Fibroblast of mammary gland (primary cell): ENCODE measurements at places on chromosomes 4 and X.

DNA sequence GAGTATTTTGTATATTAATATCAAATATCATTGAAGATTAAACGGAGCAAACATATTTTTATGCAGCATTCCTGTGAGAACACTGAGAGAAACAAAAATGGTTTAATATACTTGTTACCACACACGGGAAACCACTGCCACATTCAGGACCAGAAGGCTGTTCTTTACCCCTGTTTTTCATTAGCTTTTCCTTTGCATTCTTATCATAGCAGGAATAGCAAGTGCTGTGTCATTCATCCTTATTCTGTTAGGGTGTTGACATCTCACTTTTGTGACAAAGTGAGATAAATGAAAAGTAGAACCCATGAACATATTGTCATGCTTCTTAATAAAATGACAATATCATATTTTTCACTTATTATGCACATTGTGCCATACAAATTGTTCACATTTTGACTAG is 212.4 kb upstream of the NDST4 start:
- DNase-seq = no peak

- DNase-seq = no peak
Measured at GRCh38 chrX:120653000-120653399, 23.1 kb upstream of the C1GALT1C1 start.

GRCh38 chr4:141037446-141037845 is 95.8 kb downstream of the RNF150 start:
- DNase-seq = no peak

- DNase-seq = no peak
Measured at GRCh38 chr4:88062843-88063242, 55.4 kb downstream of the PKD2 start.

DNA sequence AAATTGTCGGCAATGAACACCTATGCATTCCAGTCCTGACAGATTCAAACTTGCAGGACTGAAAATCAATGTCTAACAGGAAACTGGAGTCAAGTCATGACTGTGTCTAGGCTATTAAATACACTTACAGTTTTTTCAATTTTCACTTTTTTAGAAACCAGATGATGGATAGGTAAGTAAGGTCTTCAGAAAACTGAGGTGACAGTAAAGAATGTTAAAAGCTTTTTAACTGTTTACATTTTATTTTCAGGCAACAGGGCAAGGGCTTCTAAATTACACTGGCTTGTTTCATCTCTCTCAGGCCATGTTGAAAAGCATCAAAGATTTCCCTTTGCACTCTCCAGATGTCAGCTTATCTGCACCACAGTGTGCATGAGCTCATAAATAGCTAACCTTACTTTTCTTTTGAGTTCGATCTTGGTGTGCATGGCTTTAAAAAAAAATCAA is 65.2 kb downstream of the SEC24D start:
- DNase-seq = no peak

DNA sequence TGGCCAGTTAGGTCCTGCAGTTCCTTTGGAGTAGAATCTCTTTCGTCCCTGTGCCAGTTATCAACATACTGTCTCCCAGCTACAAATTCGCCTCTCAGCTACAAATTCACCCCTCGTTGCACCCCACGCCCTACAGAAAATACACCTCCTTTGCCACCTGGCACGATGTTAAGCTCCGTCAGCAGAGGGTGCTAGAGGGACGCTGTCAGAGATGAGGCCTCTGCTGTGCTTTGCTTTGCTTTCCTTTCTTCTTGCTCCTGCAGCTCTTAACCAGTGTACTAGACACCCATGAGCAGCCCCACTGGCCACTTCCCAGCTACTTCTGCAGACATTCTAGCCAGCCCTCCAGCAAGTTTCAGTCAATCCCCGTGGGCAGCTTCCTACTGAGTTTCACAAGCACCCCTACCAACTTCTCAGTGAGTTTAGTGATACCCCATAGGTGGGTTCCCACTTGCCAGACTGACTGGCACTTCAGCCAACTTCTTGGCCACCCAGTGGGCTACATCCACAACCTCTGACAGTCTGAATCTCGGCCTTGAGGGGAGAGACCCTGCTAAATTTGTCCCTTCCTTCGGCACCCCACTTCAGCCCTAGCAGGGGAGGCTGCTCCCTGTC is 21.8 kb downstream of the HAUS3 start:
- DNase-seq = peak; percentile 64

DNA sequence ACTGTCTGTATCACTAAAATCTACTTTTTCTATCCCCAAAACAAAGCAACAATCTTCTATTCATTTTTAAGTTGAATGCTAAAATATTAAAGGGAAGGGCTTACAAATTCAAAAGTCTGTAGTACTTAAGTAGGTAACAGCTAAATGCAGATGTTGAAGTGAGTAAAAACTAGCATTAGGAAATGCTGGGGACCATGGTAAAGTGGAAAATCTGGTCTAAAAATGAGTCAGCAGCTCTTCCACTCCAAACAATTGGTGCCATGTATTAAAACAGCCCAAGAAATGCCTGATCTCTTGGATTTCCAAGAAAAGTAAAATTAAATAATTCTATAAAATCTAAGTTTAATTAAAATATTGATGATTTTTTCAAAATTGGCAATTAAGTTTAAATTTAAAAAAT is 73.3 kb upstream of the PPP3CA start:
- peak; percentile 16 for DNase-seq

DNA sequence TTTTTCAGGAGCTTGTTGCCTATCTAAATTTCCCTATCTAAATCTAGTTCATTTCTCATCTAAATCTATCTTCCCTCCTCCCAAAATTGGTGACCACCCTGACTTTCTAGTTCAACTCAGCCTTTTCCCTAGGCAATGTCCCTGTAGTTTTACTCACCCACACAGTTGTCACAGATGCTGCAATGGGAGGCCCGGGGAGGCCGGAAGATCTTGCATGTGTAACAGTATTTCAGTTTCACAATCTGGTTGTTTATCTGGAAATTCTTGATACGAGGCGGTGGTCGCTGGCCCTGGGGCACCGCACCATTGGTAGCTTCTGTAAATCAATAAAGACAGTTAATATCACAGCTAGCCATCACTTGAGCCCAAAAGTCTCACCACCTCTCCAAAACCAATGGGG is 20.2 kb downstream of the ZDHHC9 start:
- no peak for DNase-seq

DNA sequence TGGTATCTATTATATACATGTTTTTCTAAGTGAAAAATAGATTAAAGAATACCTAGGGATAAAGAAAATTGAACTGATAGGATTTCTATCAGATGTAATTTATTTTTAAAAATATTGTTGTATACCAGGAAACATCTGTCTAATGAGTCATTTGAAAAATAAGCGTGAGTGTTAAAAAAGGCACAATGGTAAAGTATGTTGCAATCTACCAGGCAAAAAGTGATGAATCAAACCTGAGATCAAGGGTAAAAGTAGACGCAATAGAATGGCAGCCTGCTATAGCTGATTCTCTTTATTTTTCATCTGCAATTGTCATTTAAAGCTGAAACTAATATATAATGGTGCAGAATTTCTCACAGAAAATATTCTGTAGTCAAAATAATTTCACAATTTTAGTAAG is 1119.6 kb downstream of the PCDH18 start:
- peak; percentile 40 for DNase-seq

- DNase-seq = no peak
Measured at GRCh38 chr4:67892253-67892652, 8.5 kb upstream of the TMPRSS11D start.

- DNase-seq = no peak
Measured at GRCh38 chrX:4588056-4588455, 874.6 kb upstream of the PRKX start.

DNA sequence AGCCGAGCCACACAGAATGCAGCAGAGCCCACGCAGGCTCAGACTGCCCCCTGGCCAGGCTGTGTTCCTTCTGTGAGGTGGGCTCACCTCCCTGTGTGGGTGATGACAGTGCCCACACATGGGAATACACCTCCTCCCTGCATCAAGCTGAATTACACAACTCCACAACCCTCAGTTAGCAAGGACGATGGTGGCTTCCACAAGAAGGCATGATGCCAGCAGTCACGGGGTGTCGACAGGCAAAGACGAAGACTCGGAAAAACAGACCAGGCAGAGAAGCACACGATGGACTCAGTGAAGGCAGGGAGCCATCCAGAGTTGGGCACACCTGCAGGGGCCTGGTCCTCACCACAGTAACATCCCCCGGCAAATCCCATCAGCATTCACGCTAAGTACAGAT is 12.1 kb downstream of the LETM1 start:
- peak; percentile 76 for DNase-seq

DNA sequence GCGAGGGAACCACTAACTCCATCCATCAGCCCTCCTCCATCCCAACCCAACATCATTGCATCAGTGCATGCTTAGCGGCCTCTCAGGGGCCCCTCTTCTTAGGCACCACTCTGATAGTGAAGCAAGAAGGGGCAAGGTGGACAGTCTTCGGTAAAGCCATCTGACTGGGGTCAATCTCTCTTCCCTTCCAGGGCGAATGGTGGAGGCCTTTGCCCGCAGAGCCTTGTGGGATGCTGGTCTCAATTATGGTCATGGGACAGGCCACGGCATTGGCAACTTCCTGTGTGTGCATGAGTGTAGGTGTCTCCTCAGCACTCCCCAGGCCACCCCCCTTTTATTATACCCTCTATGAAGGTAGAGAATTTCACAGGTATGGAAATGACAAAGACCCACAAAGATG is 18.8 kb upstream of the SASH3 start:
- DNase-seq = no peak

DNA sequence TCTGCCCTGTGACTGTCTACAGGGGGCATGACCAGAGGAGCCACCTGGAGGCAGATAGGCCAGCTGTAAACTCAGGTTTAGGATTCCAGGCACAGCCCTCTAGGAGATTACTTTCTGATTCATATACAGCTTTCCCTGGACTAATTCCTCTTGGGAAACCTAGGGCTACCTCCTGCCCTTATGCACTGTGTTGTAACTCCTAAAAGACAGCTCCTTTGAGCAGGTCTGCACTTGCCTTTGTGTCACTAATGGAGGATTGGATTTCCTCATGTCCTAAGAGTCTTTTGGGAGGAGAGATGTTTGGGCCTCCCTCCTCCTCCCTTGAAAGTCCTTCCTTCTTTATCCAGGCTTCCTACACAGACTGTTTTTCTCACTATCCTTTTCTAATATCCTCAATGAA is 202.0 kb downstream of the PCDH19 start:
- no peak for DNase-seq

DNA sequence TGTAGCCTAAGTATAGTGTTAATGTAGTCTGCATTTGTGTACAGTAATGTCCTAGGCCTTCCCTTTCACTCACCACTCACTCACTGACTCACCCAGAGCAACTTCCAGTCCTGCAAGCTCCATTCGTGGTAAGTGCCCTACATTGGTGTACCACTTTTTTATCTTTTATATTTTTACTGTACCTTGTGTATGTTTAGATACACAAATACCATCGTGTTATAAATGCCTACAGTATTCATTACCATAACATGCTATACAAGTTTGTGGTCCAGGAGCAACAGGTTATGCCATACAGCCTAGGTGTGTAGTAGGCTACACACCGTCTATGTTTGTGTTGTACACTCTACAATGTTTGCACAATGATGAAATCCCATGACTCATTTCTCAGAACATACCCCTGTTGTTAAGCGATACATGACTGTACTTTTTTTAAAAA is 15.4 kb downstream of the TSPAN5 start:
- peak; percentile 87 for DNase-seq

DNA sequence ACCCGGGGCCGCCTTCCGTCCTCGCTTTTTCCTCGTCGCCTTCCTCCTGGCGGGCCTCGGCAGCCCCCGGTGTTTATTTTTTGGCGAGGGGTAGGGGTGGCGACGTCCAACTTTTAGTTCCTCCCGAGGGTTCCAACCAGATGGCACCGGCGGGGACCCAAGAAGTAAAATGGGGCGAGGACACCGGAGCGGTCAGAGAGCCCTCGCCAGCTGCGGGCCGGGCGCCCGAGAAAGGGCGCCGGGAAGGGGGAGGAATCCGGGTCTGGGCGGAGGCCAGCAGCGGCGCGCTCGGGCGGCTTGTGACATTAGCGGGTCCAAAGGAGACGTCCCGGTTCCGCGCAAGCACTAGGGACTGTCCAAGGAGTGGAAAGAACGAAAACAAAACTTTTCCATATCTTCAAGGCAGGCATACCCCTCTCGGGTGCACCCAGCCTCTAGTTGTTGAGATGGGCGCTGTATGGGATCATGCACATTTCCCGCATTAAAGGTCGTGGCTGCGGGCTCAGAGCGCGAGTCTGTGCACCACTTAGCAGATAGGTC is 691 bp upstream of the USP46 start:
- no peak for DNase-seq

- DNase-seq = no peak
Measured at GRCh38 chr4:145196747-145197146, 16.4 kb upstream of the OTUD4 start.

DNA sequence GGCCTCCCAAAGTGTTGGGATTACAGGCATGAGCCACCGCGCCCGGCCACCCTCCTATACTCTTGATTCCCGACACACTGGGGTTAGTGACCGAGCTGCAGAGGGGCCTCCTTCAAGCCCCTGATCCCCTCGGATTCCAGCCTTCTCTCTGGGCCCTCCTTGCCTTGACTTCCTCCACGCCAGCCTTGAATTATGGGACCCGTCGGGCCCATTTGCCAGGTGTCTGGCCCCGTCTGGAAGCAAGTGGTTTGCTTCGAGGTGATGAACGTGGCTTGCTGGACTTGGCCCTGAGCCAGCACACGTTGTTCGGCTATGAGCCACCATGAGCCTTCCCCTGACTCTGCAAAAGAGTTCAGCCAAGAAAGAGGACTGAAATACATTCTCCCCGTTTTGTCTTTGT is 37.4 kb upstream of the GRPEL1 start:
- DNase-seq = peak; percentile 16

- no peak for DNase-seq
Measured at GRCh38 chrX:65635822-65636221, 31.6 kb upstream of the MSN start.

GRCh38 chrX:136735601-136736000 is 45.1 kb downstream of the ARHGEF6 start:
- no peak for DNase-seq

GRCh38 chr4:2103843-2104547 is 44.9 kb downstream of the NAT8L start:
- no peak for DNase-seq

GRCh38 chr4:156116991-156117390 is 163.3 kb upstream of the CTSO start:
- no peak for DNase-seq

DNA sequence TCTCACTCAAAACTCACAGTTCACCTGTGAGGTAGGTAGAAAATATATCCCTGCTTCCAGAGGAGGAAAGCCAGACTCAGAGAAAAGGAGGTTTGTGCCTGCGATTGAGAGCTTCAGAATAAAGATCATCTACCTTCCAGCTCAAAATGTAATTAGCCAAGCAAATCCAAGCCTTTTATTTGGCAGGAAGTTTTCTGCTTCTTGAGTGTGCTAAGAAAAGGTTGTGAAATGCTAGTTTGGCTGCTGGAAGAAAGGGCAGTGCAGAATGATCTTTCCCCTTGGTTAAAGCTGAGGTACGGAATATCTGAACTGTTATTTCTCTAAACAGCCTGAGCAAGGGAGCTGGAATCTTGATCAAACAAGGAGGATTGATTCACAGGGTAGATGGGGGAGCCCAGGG is 59.7 kb upstream of the VCX3B start:
- DNase-seq = no peak

GRCh38 chrX:103356858-103357257 is 552 bp downstream of the TCEAL9 start:
- no peak for DNase-seq

- no peak for DNase-seq
Measured at GRCh38 chr4:158704274-158704673, 18.9 kb downstream of the PPID start.
